Stimulated activated naive CD4-positive, alpha-beta T cell treated with Interleukin-2 at 50 U/mL for 16 hours (primary cell): ENCODE measurements at places on chromosomes 1 and 21.

DNA sequence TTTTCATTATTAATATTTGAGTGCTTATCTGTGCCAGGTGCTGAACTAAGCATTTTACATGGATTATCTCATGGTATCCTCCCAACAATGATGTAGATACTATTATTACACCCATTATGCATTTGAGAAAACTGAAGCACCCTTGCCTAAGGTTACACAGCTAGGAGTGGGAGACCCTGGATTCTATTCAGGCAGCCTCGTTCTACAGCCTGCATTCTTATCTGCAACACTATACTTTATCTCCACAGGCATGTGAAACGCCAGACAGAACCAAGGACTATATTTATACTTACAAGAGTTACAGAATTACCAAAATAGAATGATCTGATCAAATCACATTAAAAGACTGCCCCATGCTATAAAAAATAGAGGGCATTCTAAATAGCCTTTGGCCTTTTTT lies 22.4 kb downstream of the LPAR3 start:
- no peak for DNase-seq

- DNase-seq = no peak
Measured at GRCh38 chr1:8590721-8591351, 226.6 kb downstream of the RERE start.

DNA sequence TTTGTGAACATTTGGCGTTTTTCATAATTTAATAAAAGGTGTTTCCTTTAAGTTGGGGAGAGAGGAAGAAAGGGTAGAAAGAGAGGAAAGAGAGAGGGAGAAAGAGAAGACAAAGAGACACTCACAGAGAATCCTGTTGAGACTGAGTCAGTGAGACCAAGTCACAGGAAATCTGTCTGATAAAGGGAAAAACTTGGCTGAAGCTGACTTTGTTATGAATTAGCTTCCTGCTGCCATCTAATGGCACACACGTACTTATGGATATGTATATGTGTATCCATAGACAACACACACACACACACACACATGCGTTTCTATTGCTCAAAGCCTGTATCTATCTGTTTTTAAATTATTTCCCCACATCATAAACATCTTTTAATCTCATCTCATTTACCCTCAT lies 42.5 kb upstream of the DISC1 start:
- no peak for DNase-seq

- DNase-seq = no peak
Measured at GRCh38 chr1:162697140-162697895, 65.1 kb downstream of the DDR2 start.

GRCh38 chr1:211549092-211549711 lies 29.8 kb downstream of the SLC30A1 start:
- DNase-seq = no peak
